ENCODE measurements at places on chromosomes 2 and 18.
A peak's percentile ranks its signal among the peaks of the same experiment; 100 is the strongest.

- DNase-seq = no peak
These were observed 77.8 kb downstream of the COL6A3 start for GRCh38 chr2:237336131-237336530.

DNA sequence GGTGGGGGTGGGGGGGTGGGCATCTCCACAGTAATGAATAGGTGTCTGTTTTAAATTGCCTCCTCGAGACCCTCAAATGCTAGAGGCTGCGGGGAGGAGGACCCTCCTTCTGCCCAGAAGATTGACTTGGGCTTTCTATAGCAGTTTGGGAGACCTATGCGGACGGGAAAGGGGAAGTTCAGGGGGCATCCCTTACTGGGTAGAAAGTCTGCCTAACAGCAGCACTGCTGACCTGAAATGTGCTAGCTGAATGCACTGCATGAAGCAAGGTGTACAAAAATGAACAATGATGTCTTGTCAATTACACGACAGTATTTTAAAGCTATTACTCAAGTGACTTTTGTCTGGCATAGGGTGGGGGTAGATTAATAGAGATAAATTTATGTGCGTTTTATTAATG, 2.5 kb downstream of the DCC start:
- no peak for DNase-seq

GRCh38 chr2:120933693-120934573, 198.3 kb downstream of the GLI2 start:
- DNase-seq = no peak

DNA sequence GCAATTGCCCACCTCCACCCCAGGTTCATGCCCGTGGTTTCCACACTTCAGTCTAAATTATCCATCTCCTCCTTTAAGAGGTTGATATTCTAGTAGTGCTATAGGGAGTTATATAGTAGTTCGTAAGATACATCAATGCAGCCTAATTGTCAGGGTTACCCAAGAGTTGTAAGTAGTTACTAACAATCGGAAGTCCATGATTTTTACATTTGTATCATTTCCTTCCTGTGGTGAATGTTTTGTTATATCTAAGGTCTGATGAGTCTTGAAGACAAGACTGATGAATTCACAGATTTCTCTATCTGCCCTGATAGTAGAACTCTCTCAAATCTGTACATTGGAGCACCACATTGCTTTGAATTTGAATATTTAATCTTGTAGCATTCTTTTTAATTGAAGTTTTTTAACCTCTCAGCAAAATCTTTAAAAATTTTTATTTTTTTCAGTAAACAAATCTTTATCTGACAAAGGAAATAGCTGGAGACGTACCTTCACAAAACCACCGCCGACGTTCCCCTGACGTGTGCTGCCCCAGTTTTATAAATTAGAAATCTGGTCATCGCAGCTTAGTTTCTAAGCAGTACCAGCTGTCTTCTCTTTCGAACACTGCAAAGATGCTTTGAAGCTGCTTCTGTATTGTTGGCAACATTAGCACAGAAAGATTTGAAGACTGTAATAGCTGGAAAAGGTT, 264.5 kb downstream of the SOCS6 start:
- no peak for DNase-seq

DNA sequence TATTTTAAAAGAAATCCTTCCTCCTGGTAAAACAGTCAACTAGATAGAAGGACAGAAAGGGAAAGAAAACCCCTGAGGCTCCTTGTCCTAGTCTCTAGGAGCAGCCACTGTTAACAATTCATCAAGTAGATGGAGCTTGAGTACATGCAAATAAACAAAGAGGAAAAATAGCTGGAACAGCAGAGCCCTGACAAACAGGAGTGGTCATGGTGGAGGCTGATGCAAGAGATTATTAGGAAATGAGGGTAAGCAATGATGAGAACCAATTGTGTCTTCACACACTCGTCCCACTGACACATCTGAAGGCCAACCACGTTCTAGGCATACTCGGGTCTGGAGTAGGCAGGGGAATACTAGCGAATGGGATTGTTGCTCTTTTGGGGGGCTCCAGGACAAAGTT, 9.2 kb downstream of the DLGAP1 start:
- no peak for DNase-seq

- DNase-seq = no peak
These were observed 83.6 kb upstream of the PIK3C3 start for GRCh38 chr18:41871229-41872000.

DNA sequence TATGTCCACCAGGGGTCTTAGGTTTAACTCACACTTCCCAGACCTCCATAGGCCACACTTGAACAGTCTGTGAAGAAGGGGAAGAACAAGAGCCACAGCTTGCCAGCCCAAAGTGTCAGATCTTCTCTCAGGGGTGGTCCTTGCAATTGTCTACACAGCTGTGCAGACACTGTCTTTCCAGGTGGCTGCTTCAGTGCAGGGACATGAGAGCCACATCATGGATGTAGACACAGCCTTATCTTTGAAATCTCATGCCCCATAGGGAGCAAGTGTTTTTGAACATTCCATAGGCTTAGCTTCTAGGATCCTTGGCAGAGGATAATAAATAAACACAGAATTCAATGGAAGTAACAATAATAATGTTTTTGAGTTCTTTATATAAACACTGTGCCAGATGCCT, 6.7 kb downstream of the ZNF407 start:
- DNase-seq = no peak

DNA sequence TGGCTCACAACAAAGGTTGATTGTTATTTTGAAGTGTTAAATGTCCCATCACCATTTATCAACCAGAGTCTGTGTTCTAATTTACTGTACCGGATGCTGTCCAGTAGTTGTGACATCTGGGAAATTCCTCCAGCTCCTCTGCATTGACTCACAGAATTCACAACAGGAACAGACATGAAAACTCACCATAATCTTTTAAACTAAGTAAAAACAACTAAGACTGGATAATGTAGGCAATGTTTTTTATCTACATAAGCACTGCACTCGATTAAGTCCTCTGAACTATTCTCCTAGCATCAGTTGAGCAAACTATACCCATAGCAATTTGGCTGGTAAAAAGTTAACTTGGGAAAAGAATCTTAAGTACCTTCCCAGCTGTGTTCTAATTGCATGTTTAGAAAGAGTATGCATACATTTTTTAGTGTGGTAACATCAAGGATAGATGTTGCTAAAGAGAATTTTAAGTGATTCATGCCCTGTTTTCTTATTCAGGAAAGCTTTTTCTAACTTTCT, 42.9 kb upstream of the MYO1B start:
- DNase-seq = no peak

DNA sequence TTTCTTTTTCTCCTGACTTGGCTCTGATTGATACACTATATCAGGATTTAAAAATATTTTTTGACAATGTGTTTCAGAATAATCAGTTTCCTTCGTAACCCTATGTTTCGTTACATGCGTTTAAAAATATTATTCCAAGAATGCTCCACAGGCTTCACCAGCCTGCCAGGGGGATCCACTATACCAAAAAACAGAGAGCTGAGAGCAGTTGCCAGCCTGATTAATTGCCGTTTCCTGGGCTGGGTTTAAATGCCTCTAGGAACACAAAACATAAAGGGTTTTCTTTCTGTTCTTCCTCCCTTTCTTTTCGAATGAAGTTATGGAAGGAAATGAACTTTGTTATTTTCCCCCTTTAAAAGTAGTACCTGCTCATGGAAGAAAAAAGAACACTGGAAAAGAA, 47.9 kb downstream of the LRRFIP1 start:
- DNase-seq = no peak

- peak; percentile 28 for DNase-seq
These were observed 2.7 kb downstream of the ST8SIA5 start for GRCh38 chr18:46754188-46754587.

- no peak for DNase-seq
These were observed 45.6 kb upstream of the PCBP1 start for GRCh38 chr2:70041663-70042062.

GRCh38 chr2:98768384-98769113, 37.6 kb upstream of the MGAT4A start:
- no peak for DNase-seq

- DNase-seq = no peak
These were observed 44.3 kb downstream of the MOB4 start for GRCh38 chr2:197560146-197560665.

- peak; percentile 67 for DNase-seq
These were observed 29.0 kb upstream of the MAL start for GRCh38 chr2:94996305-94997100.

DNA sequence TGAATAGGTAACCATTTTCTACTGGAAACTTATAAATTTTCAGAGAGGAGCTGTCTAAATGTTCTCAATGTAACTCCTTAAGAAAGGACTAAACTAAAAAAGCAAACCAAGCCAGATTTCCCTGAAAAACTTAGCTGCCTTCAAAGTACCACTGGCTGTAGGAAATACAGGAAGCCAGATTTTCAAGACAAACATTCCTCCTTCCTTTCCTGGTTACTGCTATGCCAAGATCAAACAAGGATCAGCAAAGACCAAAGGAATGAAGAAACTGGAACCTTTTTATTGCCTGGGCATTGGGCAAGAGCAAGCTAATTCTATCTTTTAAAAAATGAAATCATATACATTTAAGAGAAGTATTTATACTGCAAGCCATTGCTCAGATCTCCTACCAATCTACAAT, 212.7 kb downstream of the DYM start:
- DNase-seq = no peak

- DNase-seq = no peak
These were observed 183.6 kb downstream of the BABAM2 start for GRCh38 chr2:28074137-28074536.

GRCh38 chr2:238302087-238302486, 13.7 kb upstream of the PER2 start:
- no peak for DNase-seq

DNA sequence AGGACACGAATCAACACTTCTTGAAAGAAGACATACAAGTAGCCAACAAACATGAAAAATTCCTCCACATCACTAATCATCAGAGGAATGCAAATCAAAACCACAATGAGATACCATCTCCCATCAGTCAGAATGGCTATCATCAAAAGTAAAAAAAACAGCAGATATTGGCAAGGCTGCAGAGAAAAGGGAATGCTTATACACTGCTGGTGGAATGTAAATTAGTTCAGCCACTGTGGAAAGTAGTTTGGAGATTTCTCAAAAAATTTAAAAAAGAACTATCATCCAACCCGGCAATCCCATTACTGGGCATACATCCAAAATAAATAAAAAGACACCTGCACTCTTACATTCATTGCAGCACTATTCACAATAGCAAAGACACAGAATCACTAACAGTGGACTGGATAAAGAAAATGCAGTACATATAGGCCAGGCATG, 78.7 kb downstream of the GRB14 start:
- DNase-seq = no peak

DNA sequence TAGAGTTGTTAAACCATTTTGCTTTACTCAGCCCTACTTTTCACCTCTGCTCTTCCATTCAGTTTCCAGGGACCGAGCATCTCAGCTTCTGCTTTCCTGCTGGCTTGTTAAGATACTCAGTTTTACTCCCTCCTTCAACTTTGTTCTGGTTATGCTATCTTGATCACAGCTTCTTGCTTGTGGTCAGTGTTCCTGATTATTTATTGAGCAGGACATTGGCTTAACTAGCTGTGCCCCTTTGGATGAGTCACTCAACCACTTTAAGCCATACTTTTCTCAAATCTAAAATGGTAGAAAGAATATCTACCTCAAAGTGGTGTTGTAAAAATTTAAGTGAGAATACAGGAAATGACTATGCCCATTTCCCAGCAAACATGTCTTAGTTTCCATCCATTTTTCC, 124.0 kb downstream of the KYNU start:
- DNase-seq = no peak

GRCh38 chr2:190950566-190950991, 63.4 kb downstream of the STAT1 start:
- DNase-seq = no peak

- DNase-seq = no peak
These were observed 52.9 kb downstream of the SLC9A2 start for GRCh38 chr2:102672107-102672776.

DNA sequence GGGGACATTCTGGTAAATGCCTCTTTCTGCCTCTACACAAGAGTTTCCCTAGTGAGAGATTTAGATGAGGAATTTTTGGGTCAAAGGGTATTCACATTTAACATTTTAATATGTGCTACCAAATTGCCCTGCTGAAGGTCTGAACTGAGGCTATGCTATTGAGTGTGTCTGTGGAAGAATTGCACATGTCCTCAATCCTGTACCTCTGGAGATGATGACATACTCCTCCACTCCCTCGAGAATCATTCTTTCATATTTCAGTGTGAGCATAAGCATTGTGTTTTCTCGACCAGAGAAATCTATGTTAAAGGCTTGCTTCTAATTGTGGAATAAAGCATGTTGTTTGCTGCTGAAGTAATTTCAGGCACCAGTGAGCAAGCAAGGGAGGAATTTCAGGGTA, 110.5 kb downstream of the TSN start:
- DNase-seq = no peak

DNA sequence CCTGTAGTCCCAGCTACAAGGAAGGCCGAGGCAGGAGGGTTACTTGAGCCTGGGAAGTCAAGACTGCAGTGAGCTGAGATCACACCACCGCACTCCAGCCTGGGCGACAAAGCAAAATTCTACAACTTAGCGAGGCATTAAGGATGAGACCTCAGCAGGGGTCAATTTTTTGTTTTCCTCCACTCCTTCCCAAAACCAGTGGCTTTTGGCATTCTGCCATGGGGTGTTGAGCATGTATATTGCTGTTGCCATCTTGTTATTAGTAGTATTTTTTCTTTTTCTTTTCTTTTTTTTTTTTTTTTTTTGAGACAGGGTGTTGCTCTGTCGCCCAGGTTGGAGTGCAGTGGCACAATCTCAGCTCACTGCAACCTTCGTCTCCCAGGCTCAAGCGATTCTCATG, 8.9 kb upstream of the GIGYF2 start:
- no peak for DNase-seq

- DNase-seq = no peak
These were observed 382.3 kb upstream of the NXPH2 start for GRCh38 chr2:139162456-139162855.

DNA sequence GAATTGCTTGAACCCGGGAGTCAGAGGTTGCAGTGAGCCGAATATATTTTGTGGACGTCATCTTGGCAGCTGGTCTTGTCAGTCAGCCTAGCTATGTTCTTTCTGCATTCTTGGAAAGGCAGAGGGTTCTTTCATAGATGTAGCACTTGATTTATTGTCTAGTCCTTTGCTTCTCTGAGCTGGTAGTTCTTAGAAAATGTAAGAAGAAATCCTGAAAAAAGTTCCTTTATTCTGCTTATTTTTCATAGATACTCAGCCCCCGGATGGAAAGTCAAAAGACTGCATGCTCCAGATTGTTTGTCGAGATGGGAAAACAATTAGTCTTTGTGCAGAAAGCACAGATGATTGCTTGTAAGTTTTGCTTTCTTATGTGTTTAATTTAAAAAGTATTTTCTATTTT, 21.3 kb downstream of the PLEKHB2 start:
- no peak for DNase-seq

DNA sequence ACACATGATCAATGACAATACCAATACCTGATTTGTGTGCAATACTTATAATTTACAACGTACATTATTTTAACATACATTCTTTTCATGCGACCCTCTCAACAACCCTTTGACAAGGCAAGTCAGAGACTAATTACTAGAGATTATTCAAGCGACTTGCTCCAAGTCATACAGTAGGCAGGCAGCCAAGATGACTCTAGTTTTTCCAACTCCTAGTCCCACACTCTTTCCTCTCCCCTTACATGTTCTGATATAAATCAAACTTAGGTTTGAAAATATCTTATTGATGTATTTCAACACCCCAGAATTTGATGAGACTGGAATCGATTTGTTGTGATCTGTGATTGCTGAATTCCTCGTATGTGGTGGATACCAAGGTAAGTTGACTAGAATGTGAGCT, 8.0 kb upstream of the CYP27C1 start:
- DNase-seq = no peak

GRCh38 chr2:37966326-37966725, 41.2 kb downstream of the RMDN2 start:
- no peak for DNase-seq

- DNase-seq = peak; percentile 54
These were observed 87.9 kb downstream of the UGGT1 start for GRCh38 chr2:128178650-128179460.
